Stimulated activated CD4-positive, alpha-beta T cell treated with anti-CD3 and anti-CD28 coated beads, Interleukin-15, amount 100 ng/mL, for 1 hour (primary cell): ENCODE measurements at places on chromosomes 12 and 14.
A peak's percentile ranks its signal among the peaks of the same experiment; 100 is the strongest.

DNA sequence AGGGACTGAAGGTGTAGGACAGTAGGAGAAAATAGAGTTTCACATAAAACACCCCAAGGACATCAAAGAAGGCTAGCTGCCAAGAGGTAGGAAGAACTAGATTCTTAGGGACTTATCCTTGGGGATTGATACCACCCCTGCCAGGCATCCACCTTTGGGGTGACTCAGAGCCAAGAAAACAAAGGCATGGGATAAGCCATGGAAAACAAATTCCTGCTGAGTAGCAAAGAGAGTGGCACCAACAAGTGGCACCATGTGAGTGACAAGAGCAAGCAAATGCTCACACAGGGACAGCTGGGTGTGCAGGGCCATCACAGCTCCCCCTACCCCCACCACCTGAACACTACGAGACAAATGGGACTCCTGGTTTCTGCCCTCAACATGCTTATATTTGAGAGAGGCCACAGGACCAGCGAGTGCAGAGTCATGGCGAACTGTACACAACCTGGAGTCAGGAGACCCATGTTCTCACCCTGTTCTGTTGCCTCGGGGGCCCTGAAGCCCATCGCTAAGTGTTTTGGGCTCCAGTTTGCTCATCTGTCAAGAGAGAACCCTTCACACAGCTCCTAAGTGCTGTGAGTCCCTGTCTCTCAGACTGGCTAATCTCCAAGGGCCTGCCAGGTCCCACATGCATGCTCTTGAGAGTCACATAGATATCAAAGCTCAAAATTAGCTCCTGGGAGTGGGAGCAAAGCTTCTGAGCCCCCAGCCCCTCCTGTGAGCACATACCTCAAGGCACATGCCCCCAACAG, 91.9 kb downstream of the DPF3 start:
- no peak for DNase-seq

- no peak for DNase-seq
Measured at GRCh38 chr12:53201639-53202038, 5.4 kb downstream of the ITGB7 start.

GRCh38 chr14:68416171-68416570, 376.7 kb downstream of the ZFP36L1 start:
- DNase-seq = no peak

GRCh38 chr12:65798918-65799317, 25.4 kb upstream of the HMGA2 start:
- DNase-seq = no peak

GRCh38 chr12:66359300-66359699, 57.0 kb downstream of the HELB start:
- DNase-seq = no peak

- no peak for DNase-seq
Measured at GRCh38 chr12:100455896-100456295, 17.8 kb upstream of the NR1H4 start.

- peak; percentile 34 for DNase-seq
Measured at GRCh38 chr14:75578102-75578785, at the start of gene FLVCR2. Gene FLVCR2, plus strand, starts transcription at chr14:75578620. Its CDS starts 353 bp downstream, at chr14:75578973.

DNA sequence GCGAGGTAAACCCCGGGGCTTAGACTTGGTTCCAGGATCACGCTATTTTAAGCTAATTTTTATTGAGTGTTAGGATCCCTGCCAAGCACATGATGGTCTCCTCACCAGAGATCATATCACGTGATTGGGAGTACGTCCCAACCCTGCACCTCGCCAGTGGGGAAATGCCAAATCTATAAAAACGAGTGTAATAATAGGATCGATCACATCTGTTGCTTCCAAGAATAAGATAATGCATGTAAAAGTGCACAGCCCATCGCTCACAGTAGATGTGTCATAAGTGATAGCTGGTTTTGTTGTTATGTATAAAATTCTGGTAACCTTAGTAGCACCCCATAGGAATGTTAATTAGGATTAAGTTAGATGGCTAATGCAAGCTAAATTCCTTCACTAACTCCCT, 581.0 kb upstream of the TMEM132C start:
- DNase-seq = no peak

DNA sequence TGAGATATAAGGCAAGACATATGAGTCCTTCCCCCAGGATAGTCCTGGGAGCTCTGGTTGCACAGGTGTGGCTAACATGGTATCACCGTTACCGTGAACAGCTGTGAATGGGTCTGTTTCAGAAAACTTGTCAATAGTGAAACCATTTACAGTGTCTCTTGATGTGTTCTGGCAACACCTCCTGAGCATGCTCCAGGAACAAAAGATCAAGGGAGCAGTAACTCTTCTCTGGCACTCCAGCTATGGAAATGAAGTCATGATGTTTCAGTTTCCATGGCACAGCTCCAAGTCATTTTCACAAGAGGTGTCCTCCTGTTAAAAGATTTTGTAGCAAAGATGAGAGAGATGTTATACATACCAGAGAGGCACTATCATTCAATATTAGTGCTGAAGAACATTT, 253.7 kb downstream of the SNAPC1 start:
- DNase-seq = no peak

DNA sequence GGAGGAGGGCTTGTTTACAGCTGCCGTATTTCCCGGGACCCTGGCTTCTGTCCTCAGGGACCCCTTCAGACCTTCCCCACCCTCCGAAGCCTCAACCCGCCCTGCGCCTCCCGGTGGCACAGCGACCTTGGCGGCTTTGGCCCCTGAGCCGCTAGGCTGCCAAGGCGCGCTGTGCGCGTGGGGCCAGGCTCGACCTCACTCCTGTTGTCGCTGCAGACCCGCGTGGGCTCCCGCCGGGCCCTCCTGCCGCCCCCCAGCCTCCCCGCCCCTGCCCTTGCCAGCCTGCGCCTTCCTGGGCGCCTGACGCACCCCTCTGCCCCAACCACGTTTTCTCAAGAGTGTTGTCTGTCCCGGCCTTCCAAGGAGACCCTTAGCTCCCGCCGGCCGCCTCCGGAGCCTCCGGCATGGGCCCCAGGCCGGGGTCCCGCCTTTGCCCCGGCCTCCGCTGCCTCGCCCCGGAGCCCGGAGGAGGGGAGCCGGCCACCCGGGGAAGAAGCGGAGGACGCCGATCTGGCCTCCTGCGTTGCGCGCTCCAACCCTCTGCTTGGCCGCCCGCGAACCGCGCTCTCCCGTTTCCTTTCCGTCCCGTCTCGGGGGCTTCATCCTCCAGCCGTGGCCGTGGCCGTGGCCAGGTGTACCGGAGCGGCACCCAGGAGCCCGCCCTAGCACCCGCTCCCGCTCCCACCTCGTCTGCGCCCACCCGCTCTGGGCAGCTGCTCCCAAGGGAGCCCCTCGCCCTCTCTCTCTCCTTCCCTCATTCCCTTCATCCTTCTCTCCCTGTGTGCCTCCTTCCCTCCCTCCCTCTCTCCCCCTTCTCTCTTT, 19.9 kb downstream of the PPP2R5C start:
- DNase-seq = no peak

GRCh38 chr12:128709660-128710059, 114.1 kb downstream of the SLC15A4 start:
- no peak for DNase-seq

DNA sequence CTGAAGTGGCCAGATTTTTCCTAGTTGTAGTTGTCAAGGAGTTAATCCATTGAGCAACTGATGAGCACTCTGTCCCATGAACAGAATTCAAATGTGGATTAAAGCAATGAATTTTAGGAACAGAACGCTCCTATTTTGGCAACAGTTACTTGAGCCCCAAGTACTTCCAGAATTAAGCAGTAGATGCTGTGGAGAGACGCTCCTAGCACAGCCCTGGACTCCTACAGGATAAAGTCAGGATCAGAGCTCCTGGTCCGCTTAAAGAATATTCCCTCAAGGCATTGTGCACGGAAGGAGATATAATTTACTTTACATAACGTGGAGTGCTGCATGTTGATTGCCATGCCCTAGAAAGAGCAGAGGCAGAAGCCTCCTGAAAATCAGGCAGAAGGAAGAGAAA, 53.4 kb downstream of the FLRT2 start:
- DNase-seq = no peak

- DNase-seq = no peak
Measured at GRCh38 chr14:38089123-38089522, 118.6 kb upstream of the SSTR1 start.

- DNase-seq = peak; percentile 26
Measured at GRCh38 chr14:74618078-74618952, 6.3 kb upstream of the LTBP2 start.

GRCh38 chr14:65478017-65478416, 65.5 kb downstream of the FUT8 start:
- no peak for DNase-seq

GRCh38 chr12:112810235-112810917, 18.8 kb downstream of the RPH3A start:
- no peak for DNase-seq

GRCh38 chr14:58724702-58725101, 86.9 kb downstream of the DACT1 start:
- no peak for DNase-seq

- DNase-seq = no peak
Measured at GRCh38 chr12:4486980-4487379, 41.4 kb upstream of the FGF6 start.

- DNase-seq = no peak
Measured at GRCh38 chr12:76859611-76860010, 19.2 kb downstream of the CSRP2 start.

- no peak for DNase-seq
Measured at GRCh38 chr12:83261998-83262397, 575.3 kb downstream of the TMTC2 start.

GRCh38 chr12:110361216-110361615, 42.3 kb downstream of the ANAPC7 start:
- DNase-seq = no peak

- DNase-seq = no peak
Measured at GRCh38 chr12:72330301-72330700, 58.1 kb downstream of the TRHDE start.

GRCh38 chr12:4084573-4084972, 189.0 kb upstream of the CCND2 start:
- DNase-seq = no peak

GRCh38 chr14:103606963-103607668, 21.9 kb upstream of the KLC1 start:
- no peak for DNase-seq

- DNase-seq = no peak
Measured at GRCh38 chr14:99819514-99819913, 26.3 kb downstream of the EML1 start.

- DNase-seq = no peak
Measured at GRCh38 chr12:54932038-54932437, 52.5 kb downstream of the TESPA1 start.

GRCh38 chr12:58575256-58575655, 345.0 kb downstream of the LRIG3 start:
- DNase-seq = no peak

GRCh38 chr14:80310938-80311750, 99.8 kb upstream of the DIO2 start:
- DNase-seq = no peak

DNA sequence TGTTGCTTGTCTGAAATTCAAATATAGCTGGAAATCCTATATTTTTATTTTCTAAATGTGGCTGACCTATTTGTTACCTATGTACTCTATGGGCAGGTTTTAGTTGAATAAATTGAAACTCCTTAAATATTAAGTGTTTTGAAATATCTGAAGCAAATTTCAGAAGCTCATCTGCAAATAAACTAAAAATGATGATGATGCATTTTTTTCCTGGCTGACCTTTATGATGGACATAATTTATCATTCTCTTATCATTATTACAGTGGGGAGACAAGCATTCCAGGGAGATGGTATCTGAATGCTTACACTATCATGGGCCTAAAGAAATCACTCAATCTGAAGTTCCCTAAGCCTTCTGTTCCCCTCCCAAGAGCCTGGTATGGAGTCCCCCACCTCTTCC, 1225.2 kb downstream of the AACS start:
- DNase-seq = no peak

- DNase-seq = no peak
Measured at GRCh38 chr14:47389535-47389934, 285.9 kb downstream of the MDGA2 start.

DNA sequence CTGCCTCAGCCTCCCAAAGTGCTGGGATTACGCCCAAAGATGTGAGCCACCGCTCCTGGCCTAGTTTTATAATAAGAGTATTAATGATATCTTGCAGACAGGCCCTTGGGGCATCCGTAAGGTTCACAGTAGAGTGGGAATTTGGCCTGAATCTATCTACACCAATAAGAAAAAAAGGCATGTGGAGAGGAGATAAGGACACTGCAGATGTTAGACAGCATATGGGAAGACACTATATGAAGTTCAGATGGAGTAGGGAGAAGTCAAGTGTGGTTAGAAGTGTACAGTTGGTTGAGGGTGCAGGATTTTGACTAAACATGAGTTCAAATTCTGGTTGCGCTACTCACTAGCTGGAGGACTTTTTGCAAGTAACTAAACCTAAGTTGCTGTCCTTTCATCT, 8.5 kb upstream of the TTC8 start:
- no peak for DNase-seq

DNA sequence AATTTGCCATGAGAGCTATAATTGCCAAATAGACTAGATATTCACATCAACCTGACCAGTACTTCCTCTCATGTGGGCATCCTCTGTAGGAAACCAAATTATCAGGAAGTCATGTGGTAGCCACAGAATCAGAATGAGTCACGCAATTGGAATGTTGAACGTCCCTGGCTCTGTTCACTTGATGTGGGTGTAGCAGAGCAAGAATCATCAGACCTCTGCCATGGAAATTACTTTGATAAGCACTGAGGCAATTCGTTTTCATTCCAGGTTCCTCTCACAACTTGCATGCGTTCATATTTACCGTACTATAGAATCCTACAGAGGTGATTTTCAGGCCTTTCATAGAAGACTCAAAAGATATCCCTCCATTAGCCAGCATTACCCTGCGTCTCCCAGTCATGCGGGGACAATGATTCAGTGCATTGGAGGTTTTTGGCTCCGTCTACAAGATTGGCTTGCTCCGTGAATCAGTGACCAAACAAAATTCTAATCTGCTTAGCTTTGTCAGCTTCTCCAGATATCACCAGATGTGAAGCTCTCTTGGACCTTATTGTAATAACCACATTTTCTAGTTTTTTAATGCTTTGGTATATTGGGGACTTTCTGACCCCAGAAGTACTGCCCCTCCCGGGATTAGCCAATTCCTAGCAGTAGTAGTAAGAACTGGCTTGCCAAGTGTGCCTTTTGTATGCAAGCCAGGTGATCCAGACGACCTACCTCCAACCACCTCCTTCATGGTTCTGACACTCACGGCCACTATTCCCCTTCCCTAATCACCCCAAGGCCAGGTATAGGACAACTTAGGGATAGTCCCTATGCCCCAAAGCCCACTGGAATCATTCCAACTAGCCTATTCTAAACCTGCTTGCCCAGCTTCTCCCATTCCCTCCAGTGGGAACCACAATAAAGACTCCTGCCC, 133.4 kb downstream of the KICS2 start:
- DNase-seq = no peak

GRCh38 chr14:92692822-92693226, 55.6 kb downstream of the LGMN start:
- DNase-seq = peak; percentile 20

- DNase-seq = no peak
Measured at GRCh38 chr12:81136519-81136918, 58.6 kb downstream of the ACSS3 start.

- DNase-seq = no peak
Measured at GRCh38 chr14:64137657-64138290, 156.4 kb downstream of the ESR2 start.

GRCh38 chr14:54440476-54440872, 700 bp downstream of the CNIH1 start:
- no peak for DNase-seq

- DNase-seq = no peak
Measured at GRCh38 chr12:63313139-63313538, 162.1 kb upstream of the AVPR1A start.

- DNase-seq = no peak
Measured at GRCh38 chr12:26134540-26134939, 9.7 kb upstream of the BHLHE41 start.

GRCh38 chr14:73660511-73660910, 15.7 kb downstream of the DNAL1 start:
- DNase-seq = no peak
